ENCODE measurements at places on chromosomes 12 and 14. TPM values are rescaled to one million over a fixed set of nuclear protein-coding genes. Genes with fewer than 3 reads are reported as not detected.

Gene NEUROD4
- total RNA-seq, result not detected

DNA sequence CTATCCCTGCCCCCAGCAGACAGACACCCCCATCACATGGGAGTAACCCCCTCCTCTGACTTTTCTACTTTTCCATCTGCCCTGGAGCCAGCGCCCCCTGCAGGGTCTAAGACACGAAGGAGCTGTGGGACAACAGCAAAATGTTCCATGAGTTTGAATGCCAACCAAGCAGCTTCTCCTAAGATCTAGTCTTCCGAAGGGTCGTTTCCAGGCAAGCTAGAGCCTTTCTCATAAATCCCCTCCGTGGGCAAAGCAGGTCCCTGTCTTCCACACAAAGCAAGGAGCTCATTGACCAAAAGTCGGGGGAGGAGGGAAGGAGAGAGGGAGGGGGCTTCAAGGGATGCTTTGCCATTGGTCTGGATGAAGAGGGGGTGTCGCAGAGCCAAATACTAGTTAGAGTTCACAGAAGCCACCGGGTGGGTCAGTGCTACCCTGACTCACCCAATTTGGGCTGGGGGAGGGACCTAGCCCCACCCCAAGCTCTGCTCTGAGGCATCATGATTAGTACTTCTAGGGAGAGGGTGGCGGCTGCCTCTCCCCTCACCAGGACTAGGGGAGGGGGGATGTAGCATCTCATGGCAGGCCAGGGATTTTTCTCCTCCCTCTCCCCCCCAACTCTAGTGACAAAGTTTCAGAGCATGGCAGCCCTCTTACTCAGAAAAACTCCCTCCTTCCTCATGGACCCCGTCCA is 1.6 kb downstream of the MSI1 start:
- no peak for DNase-seq

DNA sequence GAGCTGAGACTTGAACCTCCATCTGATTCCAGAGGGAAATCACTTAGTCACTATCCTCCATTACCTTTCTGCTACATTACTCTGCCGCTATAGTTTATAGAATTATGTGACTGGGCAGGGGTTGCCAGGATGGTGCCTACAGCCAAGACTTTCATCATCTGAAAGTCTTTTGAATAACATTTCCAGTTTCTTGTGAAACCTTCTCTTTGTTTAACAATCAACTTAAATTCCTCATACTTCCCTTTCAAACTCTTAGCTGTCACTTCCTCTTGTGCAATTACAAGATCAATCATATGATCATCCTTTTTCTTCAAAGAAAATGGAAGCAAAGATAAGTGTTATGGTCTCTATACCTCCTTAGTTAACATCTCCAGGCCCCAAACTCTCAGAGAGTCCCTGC is 25.4 kb upstream of the PELI2 start:
- no peak for DNase-seq

- no peak for DNase-seq
These were observed 337.9 kb downstream of the DAD1 start for GRCh38 chr14:22251090-22251489.

Gene RFX4
- not detected for total RNA-seq

DNA sequence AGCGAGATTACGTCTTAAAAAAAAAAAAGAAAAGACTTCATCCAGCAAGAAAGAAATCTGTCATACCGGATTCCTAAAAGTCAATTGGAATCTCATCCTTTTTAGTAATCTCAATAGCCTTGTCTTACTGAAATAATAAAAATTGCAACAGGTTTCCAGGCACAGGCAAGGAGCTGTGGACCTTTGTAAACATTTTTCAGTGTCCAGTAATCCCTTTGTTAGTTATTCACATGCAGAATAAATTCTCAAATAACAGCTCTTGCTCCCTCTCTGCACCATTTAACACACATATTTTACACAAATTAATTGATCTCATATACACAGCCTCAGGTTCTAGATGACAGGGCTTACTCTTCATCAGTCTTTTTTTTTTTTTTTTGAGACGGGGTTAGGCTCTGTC is 22.0 kb upstream of the CALM1 start:
- DNase-seq, result no peak

DNA sequence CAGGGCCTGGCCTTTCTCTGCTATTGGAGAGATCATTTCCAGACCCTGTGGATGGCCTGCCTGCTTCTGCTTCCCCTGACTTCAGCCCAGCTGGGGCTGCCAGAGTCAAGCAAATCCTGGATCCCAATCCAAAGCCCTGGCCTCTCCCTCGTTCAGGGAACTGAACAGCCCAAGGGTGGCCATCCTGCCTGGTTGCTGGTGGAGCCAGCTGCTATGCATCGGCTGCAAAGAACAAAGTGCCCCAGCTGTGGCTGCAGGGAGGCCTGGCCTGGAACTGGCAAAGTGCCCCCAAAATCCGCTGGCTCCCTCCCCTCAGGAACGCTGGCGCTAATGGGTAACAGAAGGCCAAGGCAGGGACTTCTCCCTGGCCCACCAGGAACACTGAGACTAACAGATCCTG is 56.4 kb downstream of the LRRC74A start:
- DNase-seq, result no peak

Gene ITPR2
- 56.0 TPM for total RNA-seq

DNA sequence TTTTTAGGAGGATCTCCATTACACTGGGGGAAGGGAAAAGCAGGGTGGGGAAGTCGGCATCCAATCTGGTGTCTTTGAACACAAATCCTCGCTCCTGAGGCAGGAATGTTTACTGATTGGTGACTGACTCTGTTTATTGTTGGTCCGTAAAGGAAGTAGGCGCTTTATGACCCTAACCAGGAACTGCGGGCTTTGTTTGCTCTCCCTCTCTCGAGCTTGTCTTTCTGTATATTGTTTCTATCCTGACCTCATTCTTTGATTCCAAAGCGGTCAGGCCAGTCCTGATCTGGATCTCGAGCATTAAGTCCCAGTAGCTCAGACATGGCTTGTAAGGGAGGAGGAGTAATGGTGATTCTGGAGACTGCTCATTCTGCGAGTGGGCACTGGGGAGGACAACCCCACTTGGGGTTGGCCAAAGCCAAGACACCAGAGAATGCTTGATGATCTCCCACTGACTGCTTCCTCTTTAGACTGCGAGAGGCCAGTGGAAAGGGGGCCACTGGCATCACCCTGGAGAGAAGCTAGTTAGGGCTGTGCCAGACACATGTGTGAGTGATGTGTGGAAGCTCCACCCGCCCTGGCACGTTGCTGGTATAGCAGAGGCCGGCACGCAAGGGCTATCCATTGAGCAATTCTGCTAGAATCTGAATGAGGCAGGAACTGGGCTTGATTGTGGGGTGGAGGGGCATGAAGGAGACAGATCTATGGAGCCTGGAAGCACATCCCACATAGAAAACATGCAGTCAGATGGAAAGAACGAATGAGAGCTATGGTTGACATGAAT is 194.6 kb downstream of the PAX9 start:
- DNase-seq, result no peak
